ENCODE measurements at places on chromosomes 12 and 14.

GRCh38 chr12:76504606-76505005 lies 55.0 kb downstream of the OSBPL8 start:
- no peak for DNase-seq

- no peak for DNase-seq
Measured at GRCh38 chr12:92065639-92066038, 80.0 kb downstream of the BTG1 start.

- peak; percentile 72 for DNase-seq
Measured at GRCh38 chr12:3777206-3777809, 24.4 kb upstream of the CRACR2A start.

GRCh38 chr14:105093431-105094192 lies 28.4 kb upstream of the GPR132 start:
- peak; percentile 75 for DNase-seq

GRCh38 chr14:56297449-56297848 lies 179.2 kb downstream of the PELI2 start:
- no peak for DNase-seq

- DNase-seq, result no peak
Measured at GRCh38 chr14:102320671-102321455, 1.3 kb downstream of the ZNF839 start.

GRCh38 chr14:95518045-95518751 lies 1.7 kb upstream of the SYNE3 start:
- peak; percentile 65 for DNase-seq

- DNase-seq, result no peak
Measured at GRCh38 chr12:18171571-18171970, 81.6 kb upstream of the RERGL start.

GRCh38 chr12:54555670-54556257 lies 6.4 kb downstream of the PDE1B start:
- no peak for DNase-seq

- peak; percentile 85 for DNase-seq
Measured at GRCh38 chr14:45251912-45252311, 1.1 kb downstream of the MIS18BP1 start.

DNA sequence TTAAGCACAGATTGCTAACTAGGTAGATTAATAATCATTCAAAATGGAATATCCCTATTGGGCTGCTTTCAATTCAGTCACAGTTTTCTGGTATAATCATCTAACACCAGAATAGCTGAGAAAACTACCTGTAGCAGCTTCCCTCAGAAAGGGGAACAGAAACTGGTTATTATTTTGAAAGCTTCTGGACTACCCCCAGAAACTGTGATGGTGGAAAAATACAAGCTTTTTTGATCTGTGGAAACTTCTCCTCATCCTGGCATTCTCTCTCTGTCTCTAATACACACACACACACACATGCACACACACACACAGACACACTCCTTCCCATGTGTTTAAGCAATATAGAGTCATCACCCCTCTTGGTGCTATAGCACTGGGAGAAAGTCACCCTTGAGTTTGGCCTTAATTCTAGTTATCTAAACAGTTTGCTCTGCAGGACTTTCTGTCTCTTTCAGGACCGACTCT lies 251.5 kb upstream of the LMO3 start:
- no peak for DNase-seq

GRCh38 chr14:36356862-36357261 lies 36.4 kb upstream of the MBIP start:
- no peak for DNase-seq

DNA sequence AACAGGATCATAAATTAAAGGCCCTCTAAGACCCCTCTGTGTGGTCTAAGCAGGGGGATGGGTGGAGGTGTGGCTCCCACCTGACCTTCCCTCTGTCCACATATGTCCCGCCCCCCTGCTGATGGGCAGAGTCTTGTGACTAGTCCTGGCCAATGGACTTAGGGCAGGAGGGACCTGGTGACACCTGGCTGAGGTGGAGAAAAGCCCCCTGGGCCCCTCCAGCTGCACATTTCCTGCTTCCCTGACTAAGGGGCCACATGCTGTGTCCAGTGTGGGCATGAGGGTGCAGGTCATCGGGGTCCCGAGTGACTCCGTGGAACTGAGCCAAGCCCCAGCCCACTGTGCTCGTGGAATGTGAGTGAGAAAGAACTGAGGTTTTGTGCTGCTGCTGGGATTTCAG lies 254.7 kb downstream of the ADGRD1 start:
- DNase-seq, result no peak

DNA sequence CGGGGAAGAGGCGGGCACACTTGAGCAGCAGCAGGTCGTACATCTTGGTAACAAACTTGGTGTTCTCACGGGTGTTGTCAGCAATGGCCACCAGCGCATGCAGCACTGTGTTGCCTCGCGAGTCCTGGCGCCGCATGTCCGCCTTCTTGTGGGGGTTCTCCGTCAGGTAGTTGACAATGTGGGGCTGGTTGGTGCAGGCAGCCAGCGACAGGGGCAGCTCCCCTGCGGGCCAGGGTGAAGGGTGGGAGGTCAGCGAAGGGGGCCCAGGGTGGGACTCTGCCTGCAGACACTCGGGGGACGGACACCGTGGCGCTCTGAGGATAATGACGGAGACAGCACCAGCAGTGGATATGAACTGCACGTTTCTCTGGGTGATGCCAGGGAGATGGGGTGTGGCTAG lies 34.5 kb downstream of the TRPV4 start:
- DNase-seq, result no peak

GRCh38 chr12:69545081-69545480 lies 40.2 kb upstream of the CCT2 start:
- no peak for DNase-seq

DNA sequence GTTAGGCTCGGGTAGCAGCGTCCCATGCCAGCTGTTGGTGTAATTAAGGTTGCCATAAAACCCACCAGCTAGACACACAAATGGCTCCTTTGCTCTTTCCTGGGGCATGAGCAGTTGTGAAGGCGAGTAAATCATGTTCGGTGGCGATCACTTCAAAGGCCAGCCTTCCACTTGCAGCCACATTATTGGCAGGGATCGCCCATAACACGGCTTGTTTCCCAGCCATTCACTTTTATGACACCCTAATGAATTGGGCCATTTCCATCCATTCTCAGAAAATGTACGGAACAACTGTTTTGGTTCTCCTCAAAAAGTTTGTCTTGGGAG lies 63.4 kb downstream of the BEGAIN start:
- DNase-seq, result no peak

DNA sequence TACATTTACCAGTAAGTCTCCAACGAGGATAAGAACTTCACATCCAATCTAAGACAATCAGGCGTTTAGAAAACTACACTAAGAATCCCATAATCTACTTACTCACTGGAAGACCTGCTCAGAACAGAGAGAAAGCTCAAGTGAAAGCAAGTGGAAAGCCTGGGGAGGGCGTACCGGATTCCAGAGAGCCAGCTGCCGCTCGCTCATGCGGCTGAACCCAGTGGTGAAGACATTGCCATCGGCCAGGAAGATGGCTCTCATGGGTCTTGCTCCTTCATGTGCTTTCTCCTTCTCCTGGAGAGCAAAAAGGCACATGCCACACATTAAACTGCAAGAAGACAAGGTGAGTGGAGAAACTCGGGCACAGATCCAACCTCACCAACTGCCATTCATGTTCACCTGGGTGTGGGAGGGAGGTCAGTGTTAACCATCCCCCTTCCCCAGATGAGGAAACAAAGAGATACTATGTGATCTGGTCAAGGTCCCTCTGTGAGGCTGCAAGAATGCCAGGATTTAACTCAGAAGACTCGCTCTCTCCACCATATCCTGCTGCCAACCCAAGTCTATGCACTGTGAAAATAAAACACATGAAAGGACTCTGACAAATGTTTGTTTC lies 23.5 kb upstream of the SELPLG start:
- no peak for DNase-seq

GRCh38 chr14:103286968-103287850 lies 46.8 kb upstream of the EIF5 start:
- no peak for DNase-seq

DNA sequence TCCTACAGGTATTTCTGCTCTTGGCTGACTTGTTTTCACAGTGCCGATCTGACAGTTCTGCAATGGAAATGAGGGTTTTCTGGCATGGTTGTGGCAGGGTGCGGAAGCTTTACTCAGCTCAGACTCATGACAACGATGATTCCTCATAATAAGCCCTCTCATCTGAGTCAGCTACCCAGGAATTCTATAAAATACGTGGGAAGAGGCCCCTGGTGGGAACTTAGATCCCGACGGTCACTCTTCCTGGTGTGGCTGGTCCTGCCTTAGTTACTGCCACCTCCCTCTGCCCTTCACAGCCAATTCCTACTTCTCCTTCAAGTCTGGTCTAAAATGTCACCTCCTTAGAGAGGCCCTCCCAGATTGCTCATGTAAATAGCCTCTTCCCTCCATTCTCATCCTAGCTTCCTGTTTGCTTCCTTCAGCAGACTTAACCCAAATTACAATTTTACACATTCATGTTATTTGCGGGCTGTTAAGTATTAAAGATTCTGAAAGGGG lies 104.2 kb upstream of the MAP1LC3B2 start:
- no peak for DNase-seq

DNA sequence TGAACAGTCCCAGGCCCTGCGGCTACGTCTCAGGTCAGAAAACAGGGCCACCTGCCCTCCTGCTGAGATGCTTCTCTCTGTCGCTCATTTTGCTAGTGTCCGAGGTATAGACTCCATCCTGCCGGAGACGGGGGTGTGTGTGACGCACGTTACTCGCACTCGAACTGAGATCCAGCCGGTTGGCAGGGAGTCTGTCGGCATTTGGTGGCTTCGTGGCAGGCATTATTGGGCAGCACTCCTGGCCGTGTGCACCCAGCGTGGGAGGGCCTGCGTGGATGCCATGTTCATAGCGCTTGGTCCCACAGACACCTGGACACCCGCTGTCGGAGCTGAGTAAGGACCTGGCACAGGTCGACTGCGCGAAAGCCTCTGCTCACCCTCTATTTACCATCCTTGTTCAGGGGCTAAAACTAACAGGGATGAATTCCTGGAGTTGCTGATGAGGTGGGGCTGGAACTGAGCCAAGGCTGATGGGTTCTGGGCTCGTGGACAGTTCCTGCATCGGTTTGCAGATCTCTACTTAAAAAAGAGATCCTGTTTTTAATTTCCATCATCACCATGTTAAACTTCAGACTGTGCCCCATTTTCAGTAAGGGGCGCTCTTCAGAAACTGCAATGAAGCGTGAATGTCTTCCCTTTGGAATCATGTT lies 28.6 kb downstream of the AACS start:
- no peak for DNase-seq

GRCh38 chr12:53626702-53627169 lies 554 bp upstream of the ATF7 start:
- peak; percentile 41 for DNase-seq

- DNase-seq, result no peak
Measured at GRCh38 chr14:104516906-104517305, 62.7 kb upstream of the C14orf180 start.

GRCh38 chr12:129651951-129652350 lies 251.9 kb downstream of the TMEM132D start:
- DNase-seq, result no peak

GRCh38 chr12:8887285-8887715 lies 27.0 kb upstream of the PHC1 start:
- DNase-seq, result peak; percentile 91

GRCh38 chr12:77202457-77203060 lies 137.2 kb upstream of the E2F7 start:
- DNase-seq, result no peak

- DNase-seq, result no peak
Measured at GRCh38 chr12:38728894-38729293, 176.5 kb downstream of the CPNE8 start.
